ENCODE measurements at places on chromosomes 11 and 22.

- DNase-seq = no peak
Measured at GRCh38 chr22:44677871-44678555, 24.0 kb upstream of the PRR5 start.

GRCh38 chr11:69771466-69771865 lies 3.7 kb downstream of the FGF4 start:
- no peak for DNase-seq

DNA sequence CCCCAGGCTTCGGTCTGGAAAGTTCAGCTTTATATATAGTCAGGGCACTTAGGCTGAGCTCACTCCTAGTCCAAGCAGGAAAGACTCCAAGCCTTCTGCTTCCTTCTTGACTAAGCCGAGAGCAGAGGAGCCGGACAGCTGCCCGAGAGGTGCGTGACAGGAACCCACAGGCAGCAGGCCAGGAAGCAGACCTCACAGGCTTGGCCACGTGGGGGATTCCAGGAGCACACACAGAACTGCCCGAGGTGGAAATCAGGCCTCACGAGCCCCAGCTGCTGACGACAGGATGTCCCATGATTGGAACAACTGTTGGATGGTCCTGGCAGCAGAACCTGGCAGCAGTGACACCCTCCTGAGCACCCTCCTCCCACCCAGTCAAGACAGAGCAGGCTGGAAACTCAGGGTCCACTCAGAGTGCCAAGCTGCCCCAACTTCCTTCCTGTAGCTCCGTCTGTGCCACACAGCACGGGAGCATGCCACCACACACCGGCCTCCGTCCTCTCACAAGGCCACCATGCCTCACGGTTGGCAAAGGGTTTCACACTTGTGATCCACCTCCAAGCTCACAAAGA lies 5.4 kb downstream of the PLA2G6 start:
- DNase-seq = no peak

DNA sequence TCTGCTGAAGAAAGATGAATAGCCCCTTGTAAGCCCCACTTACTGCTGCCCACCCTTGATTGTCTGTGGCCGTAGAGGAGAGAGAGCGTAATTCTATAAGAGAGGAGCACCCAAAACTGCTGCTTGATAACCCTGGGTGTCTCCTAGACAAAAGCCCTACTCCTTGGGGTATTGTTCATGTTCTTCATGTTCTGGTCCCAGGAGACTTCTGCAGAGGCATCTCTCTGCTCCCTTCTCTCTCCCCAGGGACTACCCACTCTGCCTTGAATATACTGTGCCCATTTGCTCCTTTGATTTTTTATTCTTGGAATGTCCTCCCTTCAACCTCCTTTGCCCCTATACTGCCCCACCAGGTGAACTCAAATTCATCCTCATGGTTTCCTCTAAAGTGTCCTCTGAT lies 417.8 kb upstream of the CADM1 start:
- DNase-seq = no peak

DNA sequence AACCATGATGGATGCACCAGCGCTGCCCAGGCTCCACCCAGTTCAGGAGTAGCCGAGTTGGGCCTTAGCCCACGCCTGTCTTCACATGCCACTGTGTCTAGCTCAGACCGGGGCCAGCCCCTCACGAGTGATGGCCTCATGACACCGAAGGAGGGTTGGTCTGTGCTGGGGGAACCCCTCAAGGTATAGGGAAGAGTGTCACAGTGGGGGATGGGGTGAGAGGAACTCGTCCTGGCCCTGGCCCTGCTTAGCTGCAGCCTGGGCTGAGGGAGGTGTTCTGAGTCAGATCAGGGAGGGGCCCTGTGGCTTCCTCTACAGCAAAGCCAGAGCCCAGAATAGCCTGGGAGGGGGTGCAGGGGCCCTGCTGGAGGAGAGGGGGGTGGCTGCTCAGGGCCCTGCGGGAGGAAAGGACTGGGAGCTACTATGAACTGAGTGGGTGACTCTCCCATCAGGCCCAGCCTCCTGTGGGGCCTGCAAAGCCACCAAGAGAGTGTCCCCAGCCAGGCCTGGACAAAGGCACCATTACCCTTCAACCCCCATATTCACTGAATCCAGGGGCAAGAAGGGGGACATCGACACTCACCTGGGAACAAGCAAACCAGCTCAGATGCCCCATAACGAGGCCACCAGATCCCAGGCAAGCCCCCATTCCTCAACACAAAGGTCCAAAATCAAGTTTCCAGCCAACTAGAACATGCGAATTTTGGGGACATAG lies 41.2 kb downstream of the IGLL5 start:
- DNase-seq = no peak

DNA sequence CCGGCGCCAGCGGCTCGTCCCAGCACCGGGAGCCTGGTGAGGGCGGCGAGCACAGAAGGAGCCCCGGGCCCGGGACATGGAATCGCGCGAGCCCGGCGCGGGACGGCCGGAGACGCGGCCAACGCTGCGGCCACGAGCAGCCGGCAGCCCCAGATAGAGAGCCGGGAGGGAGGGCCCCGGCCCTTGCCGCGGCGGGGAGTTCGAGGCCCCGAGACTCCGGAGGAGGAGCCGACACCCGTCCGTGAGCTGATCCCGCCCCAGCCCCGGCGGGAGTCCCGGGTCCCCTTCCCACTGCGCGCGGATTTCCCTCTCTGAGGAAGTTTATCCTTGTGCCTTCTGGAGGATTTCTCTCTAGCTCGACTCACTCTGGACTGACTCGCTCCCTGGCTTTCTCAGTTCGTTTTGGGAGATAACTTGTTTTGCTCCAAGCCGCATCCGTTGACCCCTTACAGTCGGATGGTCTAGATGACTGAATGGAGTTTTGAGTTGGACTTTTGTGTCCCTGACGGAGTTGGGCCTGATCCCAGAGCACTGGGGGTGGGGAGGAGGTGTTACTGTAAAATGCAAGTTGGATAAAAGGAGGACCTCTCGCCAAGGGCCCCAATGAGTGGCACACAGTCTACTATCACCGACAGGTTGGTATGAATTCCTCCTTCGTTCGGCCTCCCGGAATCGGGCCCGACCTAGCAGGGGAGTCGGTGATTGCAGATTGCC lies 585 bp downstream of the ARHGEF12 start:
- no peak for DNase-seq

DNA sequence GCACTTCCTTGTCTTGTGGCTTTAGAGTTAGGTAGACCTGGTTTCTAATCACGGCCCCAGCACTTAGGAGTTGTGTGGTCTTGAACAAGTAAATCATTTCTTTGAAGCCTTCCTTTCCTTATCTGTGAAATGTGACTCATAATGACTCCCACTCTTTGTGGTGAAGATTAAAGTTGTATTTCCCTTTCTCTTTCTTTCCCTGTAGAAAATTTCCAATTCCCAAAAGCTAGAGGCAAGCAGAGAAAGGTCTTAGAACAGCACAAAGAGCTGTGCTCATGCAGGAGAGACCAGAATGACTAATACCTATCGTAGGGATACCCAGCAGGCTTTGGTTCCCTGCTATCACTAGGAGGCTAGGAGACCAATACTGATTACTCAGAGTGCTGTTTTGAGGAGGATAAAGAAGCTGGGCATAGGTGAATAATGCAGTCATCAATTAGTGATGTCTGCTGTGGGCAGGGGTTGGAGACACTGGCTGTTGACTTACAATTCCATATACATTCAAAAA lies 270.7 kb upstream of the SYN3 start:
- DNase-seq = no peak

GRCh38 chr11:63478896-63479295 lies 12.1 kb downstream of the PLAAT5 start:
- DNase-seq = no peak

GRCh38 chr11:8287703-8288102 lies 24.0 kb upstream of the LMO1 start:
- DNase-seq = no peak

- DNase-seq = no peak
Measured at GRCh38 chr22:25362883-25363240, 143.4 kb downstream of the CRYBB2 start.

DNA sequence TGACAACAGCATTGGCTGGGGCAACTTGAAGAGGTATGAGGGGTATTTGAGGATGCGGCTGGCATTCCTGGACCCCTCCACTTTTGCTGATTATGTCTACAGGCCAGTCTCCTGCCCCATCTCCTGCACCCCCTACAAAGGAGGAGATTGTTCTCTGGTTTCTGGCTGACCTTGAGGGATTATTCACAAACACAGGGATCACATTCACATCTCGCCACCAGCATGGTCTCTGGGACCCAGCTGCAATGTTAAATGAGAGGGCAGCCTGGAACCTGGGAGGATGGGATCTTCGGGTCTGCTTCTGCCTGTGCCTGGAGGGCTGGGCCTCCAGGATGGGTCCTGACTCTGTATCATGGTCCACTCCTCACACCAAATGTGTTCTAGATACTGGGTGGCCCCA lies 32.8 kb upstream of the MYEOV start:
- DNase-seq = no peak

GRCh38 chr11:126992804-126993111 lies 7.8 kb downstream of the KIRREL3 start:
- no peak for DNase-seq

DNA sequence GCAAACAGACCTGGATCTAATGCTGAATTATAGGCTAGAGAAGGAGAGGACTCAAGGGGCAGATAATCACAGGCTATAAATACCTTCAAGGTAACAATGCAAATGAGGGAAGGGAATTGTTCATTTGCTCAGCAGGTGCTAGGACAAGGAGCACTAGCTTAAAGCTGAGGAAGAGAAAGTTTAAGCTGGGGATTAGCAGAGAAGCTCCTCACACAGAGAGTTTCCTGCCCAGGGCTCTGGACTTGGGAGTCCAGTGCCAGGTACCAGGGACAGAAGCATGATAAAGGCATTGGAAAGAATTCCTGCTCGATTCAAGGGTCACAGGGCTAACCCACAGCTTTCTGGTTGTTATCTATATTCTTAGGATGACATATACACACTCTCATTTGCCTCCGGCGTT lies 509.9 kb downstream of the NTM start:
- no peak for DNase-seq

- DNase-seq = no peak
Measured at GRCh38 chr11:128749974-128750373, 56.1 kb downstream of the FLI1 start.

DNA sequence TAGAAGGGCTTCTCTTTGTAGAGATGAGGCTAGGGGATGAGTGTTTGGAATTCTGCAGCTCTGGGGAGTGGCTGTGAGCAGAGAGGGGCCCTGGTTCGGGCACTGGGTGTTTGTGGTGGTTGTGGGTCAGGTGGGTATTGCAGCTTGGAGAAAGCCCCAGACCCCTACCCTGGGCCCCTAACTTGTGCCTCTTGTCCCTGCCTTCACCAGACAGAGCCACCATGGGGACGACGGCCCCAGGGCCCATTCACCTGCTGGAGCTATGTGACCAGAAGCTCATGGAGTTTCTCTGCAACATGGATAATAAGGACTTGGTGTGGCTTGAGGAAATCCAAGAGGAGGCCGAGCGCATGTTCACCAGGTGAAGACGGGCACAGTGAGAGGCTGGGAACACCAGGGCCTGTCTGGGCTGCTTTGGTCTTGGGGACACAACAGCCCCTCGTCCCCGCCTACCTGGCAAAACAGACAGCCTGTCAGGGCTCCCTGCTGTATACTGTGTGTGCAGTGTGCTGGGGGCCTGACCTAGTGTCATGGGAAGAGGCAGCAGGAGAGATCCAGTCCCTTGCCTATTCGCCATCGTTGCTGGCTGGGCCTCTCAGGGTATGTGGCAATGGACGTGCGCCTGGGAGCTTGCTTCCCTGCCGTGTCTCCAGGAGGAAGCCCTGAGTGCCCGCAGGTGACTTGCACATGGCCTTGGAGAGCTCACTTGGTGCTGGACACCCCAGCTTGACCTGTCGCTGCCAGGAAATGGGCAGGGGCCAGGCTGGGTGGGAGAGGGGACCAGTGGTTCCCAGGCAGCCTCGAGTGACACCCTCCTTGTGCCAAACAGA lies 4.3 kb downstream of the INCENP start:
- no peak for DNase-seq

DNA sequence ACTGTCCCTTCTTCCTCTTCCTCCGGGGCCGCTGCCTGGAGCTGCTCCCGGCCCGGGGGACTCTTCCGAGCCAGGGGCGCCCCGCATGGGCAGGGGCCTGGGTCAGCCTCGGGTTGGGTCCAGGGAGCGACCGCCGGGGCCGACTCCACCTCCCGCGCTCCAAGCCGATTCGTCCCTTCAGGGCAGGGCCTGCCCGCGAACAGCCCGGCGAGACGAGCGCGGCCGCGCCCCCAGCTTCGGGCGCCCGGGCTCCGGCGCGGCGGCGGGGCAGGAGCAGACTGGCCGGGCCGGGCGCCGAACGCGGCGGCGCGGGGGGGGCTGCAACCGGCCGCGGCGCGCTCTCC lies at the start of gene LARGE1:
Gene LARGE1 (minus strand): TSS at position 280 of the 344 bp plus-strand sequence.
- DNase-seq = no peak

- no peak for DNase-seq
Measured at GRCh38 chr11:18502352-18502751, 24.4 kb downstream of the TSG101 start.

DNA sequence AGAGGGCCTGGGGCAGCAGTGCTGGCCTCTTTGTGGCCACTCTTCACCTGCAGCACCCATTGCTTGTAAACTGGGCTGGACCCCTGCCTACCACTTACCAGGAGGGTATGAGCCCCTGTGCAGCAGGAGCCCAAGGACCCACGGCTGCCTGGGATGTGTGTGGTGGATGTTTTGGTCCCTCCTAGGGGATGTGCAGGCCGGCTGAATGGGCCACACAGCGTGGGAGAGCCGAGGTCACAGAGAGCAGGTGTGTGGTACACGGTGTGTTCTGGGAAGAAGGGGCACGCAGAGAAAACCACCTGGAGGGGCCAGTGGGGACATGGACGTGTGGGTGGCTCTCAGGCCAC lies 19.3 kb upstream of the GNB1L start:
- DNase-seq = no peak

- DNase-seq = no peak
Measured at GRCh38 chr11:69892986-69893555, 73.9 kb upstream of the FGF3 start.

DNA sequence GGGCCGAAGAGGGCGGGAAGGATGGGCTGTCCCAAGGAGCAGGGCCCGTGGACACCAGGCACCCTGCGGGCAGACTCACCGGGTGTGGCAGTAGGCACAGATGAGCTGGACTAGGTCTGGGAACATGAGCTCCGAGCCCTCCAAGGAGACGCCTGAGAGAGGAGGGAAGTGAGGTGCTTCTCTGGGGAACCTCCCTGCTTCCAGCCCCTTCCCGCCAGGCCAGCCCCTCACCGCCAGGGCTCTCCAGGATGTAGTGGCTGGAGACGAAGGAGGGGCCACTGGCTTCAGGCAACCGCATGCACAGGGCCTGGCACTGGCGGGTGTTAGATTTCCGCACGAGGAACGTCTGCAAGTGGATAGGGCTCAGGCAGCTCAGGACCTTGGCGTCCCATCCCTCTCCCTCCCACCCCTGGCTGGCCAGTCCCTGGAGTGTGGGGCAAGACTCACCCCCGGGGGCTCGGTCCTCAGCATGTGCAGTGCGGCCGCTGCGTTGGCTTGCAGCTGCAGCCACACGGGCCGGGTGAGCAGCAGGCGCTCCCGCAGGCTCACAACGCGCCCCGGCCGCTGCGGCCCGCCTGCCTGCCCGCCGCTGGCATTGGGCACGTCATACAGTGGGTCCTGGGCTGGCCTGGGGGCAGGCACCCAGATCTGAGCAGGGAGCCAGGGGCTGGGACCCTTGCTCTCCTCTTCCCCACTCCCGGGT lies 552 bp downstream of the RIN1 start:
- DNase-seq = no peak

GRCh38 chr11:2511421-2512369 lies 66.9 kb downstream of the KCNQ1 start:
- DNase-seq = no peak

- no peak for DNase-seq
Measured at GRCh38 chr11:64443001-64443400, 84.0 kb downstream of the RPS6KA4 start.

- DNase-seq = no peak
Measured at GRCh38 chr11:110072930-110073329, 20.3 kb upstream of the ZC3H12C start.

GRCh38 chr11:18594999-18595749 lies 4.4 kb upstream of the MISFA start:
- no peak for DNase-seq
